ENCODE measurements at places on chromosomes 13 and 19.

DNA sequence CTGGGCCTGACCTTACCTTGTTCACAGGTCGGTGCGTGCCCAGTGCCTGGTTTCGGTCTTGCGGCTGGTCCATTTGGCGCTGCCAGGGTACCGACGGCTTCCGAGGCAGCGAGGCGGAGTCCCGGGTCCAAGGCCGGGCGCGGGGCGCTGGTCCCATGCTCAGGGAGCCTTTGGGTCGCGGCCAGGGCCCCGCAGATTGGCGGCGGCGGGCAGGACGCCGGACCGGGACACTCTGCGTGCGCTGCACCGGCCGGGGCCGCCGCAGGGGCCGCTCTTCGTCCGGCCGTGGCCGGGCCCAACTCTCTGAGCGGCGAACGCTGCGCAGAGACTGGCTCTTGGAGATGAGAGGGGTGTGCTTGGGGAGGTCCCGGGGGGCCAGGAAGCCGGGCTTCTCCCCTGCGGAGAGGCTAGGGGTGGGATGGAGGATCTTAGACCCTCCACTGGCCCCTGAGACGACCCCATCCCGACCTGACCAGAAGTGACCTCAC is 3.4 kb upstream of the WIZ start:
- peak; percentile 67 for DNase-seq

GRCh38 chr19:17339088-17339741 is 1.9 kb downstream of the GTPBP3 start:
- no peak for DNase-seq

- no peak for DNase-seq
Observed at GRCh38 chr19:3073159-3073563, 10.9 kb upstream of the TLE5 start.

- no peak for DNase-seq
Observed at GRCh38 chr19:53422551-53422950, 9.2 kb upstream of the ZNF761 start.

- DNase-seq: no peak
Observed at GRCh38 chr13:95870421-95870820, 182.8 kb downstream of the UGGT2 start.

GRCh38 chr19:871446-872265 is 12.2 kb downstream of the CFD start:
- DNase-seq: peak; percentile 79

DNA sequence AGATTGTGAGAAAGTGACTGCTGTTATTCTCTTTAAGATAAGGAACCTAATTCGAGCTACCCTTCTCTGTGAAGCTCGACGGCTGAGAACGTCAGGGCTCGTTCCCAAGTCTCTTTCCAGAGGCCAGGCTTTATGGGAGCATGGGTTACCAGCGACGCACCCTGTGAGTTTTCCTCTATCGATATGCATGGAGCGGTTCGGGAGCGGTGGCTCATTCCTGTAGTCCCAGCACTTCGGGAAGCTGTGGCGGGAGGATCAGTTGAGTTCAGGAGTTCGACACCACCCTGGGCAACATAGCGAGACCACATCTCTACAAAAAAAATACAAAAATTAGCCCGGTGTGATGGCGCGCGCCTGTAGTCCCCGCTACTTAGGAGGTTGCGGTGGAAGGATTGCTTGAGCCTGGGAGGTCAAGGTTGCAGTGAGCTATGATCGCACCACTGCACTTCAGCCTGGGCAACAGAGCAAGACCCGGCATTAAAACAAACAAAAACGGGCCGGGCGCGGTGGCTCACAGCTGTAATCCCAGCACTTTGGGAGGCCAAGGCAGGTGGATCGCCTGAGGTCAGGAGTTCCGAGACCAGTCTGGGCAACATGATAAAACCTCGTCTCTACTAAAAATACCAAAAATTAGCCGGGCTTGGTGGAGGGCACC is 681 bp upstream of the ZNF606 start:
- DNase-seq: no peak

GRCh38 chr19:57263244-57263741 is 17.0 kb upstream of the ZNF460 start:
- no peak for DNase-seq

- DNase-seq: no peak
Observed at GRCh38 chr19:33558856-33559255, 37.3 kb upstream of the PEPD start.
